ENCODE measurements at places on chromosomes 6 and 20. TPM values are rescaled to one million over a fixed set of nuclear protein-coding genes. Genes with fewer than 3 reads are reported as not detected.

HRH3 gene
- total RNA-seq = not detected

BTNL2 gene
- total RNA-seq = not detected

GRCh38 chr6:82246802-82247504 is 591 bp downstream of the IBTK start:
- DNase-seq = no peak

DNA sequence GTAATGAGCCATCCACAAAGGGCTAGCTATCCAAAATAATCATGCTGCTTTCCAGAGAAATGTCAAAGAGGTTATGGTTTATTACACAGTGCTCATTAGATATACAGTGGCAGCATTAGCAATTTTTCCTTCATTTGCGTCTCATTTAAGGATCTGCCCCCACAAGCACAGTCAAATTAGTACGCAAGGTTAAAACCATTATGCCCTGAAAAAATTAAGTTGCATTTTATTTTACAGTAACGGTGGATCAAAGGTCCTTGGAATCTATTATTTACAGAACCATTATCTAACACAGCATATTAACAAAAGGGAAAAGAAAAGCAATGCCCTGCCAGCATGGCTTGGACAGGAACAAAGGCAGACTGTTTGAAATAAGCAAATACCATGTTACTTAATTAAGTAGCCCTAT is 144.8 kb downstream of the PDSS2 start:
- no peak for DNase-seq

GRCh38 chr20:46552460-46553420 is 2.3 kb upstream of the OCSTAMP start:
- DNase-seq = peak; percentile 85

XKR7 gene
- 0.03 TPM for total RNA-seq

SYNDIG1 gene
- total RNA-seq = not detected

DNA sequence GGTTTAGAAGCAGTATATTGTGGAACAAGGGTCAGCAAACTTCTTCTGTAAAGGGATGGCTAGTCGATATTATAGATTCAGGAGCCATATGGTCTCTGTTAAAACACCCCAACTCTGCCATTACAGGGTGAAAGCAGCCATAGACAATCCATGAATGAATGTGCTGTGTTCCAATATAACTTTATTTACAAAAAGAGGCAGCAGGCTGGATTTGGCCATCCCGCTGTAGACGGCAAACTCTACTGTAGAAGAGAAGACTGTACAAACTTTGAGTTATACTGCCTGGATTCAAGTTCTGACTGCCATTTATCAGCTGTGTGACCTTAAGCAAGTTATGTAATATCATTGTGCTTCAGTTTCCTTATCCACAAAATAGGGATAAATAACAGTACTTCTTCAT is 33.7 kb upstream of the SNX9 start:
- no peak for DNase-seq

- DNase-seq = no peak
Measured at GRCh38 chr6:148422085-148422484, 79.4 kb downstream of the SASH1 start.

CFAP206 gene
- total RNA-seq = not detected

GRCh38 chr6:132344811-132345210 is 56.5 kb downstream of the MOXD1 start:
- no peak for DNase-seq

- DNase-seq = no peak
Measured at GRCh38 chr6:18327626-18328025, 59.5 kb upstream of the RNF144B start.

- no peak for DNase-seq
Measured at GRCh38 chr6:123089226-123089625, 93.2 kb downstream of the CLVS2 start.

APCDD1L gene
- total RNA-seq = not detected

PDYN gene
- not detected for total RNA-seq

OR2B6 gene
- total RNA-seq = not detected

DNA sequence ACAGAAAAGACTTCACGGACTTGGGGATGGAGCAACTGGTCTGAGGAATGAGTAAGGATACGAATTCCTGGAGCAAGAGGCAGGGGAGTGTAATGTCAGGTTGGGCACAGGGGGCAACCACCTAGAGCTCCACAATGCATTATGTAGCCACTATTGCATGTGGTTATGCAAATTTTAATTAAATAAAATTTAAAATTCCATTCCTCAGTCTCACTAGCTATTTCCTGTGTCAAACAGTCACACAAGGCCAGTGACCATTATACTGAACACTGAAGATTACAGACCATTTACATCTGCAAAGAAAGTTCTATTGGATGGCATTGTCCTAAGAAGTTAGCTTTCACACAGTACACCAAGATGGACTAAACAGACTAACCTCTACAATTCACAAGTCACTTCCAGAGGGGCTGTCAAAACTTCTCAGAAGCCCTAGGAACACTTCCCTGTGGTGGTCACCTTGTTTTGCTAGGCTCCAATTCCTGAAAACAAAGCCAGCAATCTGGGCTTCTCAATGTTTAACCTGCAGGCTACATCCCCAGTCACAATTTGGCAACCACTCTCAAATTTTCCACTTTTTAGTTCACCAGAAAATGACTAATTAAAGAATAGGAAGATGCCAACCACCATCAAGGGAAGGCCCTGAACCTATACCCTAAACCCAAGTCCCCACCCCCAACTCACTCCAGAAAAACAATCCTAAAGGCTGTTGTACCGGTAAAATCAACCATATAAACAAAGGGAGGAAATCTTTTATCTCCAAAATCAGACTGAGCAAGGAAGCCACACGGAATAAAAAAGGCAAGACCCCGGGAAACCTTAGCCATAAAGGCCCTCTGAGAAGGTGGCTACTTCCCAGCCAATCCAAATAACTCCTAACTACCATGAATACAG is 34.2 kb upstream of the C20orf203 start:
- DNase-seq = no peak

- peak; percentile 29 for DNase-seq
Measured at GRCh38 chr6:26660000-26660361, 435 bp upstream of the ZNF322 start.

DNA sequence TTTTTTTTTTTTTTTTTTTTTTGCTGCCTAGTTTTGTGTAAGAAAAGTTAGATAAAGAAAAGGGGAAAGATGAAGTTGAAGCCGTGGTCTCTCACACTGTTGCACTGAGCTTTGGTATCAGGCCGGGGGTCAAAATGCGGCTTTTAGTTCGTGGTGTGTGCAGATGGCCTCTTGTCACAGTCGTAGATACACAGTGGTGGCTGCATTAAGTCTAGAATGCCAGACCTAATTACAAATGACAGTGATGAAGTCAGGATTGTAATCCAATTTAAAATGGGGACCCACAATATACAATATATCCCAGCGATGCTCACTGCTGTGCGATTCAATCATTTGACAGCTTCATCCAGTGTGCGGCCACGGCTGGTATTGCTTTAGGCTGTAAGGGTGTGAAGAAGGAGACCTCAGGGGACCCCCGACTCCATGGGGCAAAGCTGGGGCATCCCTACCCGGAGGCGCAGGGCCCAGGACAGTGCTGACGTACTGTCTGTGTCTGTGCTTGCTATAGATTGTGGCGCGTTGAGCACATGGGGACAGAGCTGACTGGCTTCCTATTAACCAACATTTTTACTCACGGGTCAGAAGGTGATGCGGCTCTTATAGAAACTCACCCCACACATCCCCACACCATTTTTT is 210.0 kb upstream of the SOX4 start:
- no peak for DNase-seq

EEF1A2 gene
- total RNA-seq = not detected

GRCh38 chr6:148242180-148242579 is 100.5 kb upstream of the SASH1 start:
- DNase-seq = no peak

C6orf52 gene
- total RNA-seq = 2.3 TPM

Measured in activated CD8-positive, alpha-beta T cell treated with anti-CD3 and anti-CD28 coated beads, Interleukin-2, amount 10 ng/mL, durations not matched to agents 7 days and 5 days (primary cell).